ENCODE measurements at places on chromosomes 3 and 15. TPM values are rescaled to one million over a fixed set of nuclear protein-coding genes. Genes with fewer than 3 reads are reported as not detected.

CAMK2N2 gene
- polyA plus RNA-seq, result 0.19 TPM

AMT gene
- 48.4 TPM for polyA plus RNA-seq

GOLGA6D gene
- polyA plus RNA-seq, result 0.13 TPM

CAPN3 gene
- polyA plus RNA-seq, result 33.0 TPM

CD80 gene
- polyA plus RNA-seq, result 0.17 TPM

RPL29 gene
- polyA plus RNA-seq, result 1,807 TPM

DNA sequence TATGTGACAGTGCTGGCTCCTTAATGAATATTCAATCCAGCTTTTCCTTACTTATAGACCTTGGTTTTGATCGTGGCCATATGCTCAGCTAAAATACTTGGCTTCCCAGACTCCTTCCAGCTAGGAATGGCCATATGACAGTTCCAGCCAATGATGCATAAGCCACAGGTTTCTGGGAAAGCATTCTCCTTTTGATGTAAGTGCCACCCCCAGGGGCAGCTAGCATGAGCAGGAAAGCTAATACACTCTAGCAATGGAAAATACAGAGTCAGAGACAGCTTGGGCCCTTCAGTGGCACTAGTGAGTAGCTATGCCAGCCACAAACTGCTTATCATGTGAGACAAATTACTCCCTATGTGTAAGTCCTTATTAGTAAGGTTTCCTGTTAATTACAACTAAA lies 26.7 kb downstream of the TBC1D2B start:
- no peak for DNase-seq

GRCh38 chr15:49154799-49155109 lies 645 bp downstream of the COPS2 start:
- DNase-seq, result no peak

DNA sequence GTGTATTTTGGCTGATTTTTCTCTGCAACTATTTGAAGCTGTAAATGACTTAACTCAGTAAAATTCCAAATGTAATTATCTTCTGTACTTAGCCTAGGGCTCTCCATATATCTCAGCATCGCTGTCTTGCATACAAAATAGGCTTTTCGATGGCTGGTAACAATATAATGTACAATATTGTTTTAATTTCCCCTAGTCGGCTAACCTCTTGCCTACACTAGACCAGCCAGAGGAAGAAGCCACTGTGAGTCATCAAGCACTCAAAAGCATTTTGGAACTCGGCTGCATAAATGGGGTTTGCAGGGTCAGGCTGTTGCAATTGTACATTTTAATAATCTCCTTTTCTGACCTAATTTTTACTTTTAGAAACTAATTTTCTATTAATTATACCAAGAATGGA lies 583.8 kb downstream of the FOXP1 start:
- no peak for DNase-seq

DNA sequence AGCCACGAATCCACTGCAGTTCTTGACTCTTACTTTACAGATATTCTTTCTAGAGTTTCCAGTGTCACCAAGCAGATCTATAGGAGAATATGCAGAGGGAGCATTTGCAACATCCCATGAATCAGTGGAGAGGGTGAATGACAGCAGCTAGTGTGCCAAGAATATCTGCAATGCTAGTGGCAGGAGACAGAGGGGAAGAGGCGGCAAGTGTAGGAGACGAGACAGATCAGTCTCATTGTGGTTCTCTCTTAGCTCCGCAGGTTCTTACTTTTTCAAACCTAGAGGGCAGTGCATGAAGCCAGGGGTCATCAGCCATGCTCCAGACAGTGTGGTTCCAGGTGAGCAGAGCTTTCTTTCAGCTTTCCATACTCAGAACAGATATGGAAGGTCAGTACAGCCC lies 744 bp downstream of the ZNF619 start:
- no peak for DNase-seq

- DNase-seq, result no peak
Observed at GRCh38 chr3:117285737-117286136, 576.2 kb downstream of the TUSC7 start.

DNA sequence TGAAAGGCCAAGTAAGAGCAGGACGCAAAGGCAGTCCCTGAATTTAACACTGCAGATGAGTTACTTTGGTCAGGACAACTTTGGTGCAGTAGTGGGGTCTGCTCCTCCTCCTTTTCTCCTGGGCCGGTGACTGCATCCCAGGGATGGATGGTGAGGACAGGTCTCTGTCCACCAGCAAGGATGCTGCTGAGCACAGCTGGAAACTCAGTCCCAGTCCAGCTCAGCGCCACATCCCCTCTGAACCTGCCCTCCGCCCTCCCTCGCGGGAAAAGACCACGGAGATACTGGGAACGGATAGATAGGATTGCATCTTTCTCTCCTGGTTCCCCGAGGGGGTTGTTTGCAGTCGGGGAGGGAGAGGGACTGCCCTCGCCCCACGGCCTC lies 13.8 kb downstream of the GRAMD2A start:
- DNase-seq, result no peak

DNA sequence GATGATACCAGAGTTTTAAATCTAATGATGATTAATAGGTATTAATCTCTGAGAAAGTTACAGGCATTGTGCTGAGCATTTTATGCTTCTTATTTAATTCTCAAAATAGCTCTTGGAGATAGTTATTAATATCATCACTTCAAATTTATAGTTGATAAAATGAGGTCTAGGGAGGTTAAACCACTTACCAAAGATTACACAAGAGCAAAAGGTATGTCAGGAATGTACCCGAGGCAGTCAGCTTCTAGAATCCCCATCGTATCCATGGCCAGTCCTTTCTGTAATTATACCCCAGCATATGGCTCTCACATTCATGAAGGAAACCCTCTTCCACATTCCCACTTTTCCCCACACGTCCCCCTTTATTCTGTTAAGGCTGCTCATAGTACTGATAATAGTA lies 421.3 kb downstream of the PYDC2 start:
- DNase-seq, result no peak

All from renal pelvis (tissue), 12 donors.